H9 (cell line): ENCODE measurements at places on chromosomes 3 and 15. TPM values are rescaled to one million over a fixed set of nuclear protein-coding genes. Genes with fewer than 3 reads are reported as not detected.
A peak's percentile ranks its signal among the peaks of the same experiment; 100 is the strongest.

GRCh38 chr3:59994732-59995304, 945.0 kb upstream of the CFAP20DC start:
- DNase-seq = no peak

Gene ARHGEF26
- total RNA-seq = 12.4 and 13.7 TPM in 2 replicates

Gene DAG1
- 93.0 and 94.0 TPM in 2 replicates for total RNA-seq

- DNase-seq = no peak
Observed at GRCh38 chr3:38469852-38470251, 16.2 kb downstream of the ACVR2B start.

- DNase-seq = no peak
Observed at GRCh38 chr3:57832900-57833313, 76.8 kb downstream of the SLMAP start.

DNA sequence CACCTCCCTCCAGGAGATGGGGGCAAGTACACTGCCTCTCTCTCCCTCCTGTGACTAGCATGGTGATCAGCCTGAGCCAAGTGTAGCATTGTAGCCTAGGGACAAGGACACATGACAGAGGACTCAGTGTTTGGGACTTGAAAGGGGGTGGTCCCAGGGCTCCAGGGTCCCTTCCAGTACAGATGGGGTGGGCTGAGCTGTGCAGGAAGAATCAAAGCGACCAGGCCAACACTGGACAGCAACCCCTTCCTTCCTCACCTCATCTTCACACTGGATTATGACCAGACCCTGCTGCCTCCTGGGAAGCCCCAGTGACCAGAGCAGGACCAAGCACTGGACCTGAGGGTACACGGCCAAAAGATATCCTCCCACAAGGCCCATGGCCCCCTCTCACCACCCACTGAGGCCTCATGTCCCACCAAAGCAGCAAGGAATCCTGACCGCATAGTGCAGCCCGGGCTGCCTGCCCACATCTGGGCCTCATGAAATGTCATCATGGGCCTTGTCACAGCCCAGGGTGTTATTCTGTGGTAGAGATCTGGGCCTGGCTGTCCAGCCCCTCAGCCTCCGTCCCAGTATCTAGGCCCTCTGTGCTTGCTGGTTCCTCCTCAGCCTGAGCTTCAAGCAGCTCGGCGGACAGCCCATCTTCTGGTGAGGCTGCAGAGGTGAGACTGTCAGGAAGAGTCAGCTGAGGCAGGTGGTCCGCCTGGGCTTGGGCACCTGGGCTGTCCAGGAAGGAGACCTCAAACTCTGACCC, 9.5 kb downstream of the GORASP1 start:
- no peak for DNase-seq

GRCh38 chr3:178960181-178960580, 111.4 kb downstream of the ZMAT3 start:
- no peak for DNase-seq

DNA sequence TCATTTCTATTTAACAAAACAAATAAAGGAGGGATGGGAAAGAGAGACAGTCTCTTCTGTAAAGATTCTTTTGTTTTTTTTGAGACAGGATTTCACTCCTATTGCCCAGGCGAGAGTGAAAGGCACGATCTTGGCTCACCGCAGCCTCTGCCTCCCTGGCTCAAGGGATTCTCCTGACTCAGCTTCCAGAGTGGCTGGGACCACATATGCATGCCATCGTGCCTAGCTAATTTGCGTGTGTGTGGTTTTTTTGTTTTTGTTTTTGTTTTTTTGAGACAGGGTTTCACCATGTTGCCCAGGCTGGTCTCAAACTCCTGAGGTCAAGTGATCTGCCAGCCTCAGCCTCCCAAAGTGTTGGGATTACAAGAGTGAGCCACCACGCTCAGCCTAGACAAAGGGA, 23.3 kb downstream of the STAG1 start:
- DNase-seq = peak; percentile 38

DNA sequence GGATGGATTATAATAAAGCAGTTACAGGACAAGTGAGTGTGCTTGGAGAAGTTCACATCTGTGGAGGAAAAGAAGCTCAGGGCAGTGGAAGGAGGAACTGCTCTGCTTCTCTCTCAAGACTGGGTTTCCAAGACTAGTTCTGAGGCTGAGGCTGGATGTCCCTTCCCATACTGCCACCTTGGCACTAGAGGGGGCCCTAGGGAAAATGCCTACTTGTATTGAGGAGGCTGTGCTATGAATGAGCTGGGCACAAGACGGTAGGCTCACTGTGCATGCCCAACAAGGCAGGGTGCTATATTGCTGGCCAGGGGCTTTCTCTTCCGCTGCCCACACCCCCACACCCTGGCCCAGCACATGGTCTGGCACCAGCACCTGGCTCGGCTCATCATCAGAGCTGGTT, 65.2 kb downstream of the SLCO2A1 start:
- no peak for DNase-seq

Gene COLQ
- total RNA-seq = 0.61 and 1.1 TPM in 2 replicates

- no peak for DNase-seq
Observed at GRCh38 chr3:109140318-109140717, 3.8 kb downstream of the C3orf85 start.

GRCh38 chr3:62558549-62559112, 185.3 kb upstream of the FEZF2 start:
- DNase-seq = peak; percentile 64

DNA sequence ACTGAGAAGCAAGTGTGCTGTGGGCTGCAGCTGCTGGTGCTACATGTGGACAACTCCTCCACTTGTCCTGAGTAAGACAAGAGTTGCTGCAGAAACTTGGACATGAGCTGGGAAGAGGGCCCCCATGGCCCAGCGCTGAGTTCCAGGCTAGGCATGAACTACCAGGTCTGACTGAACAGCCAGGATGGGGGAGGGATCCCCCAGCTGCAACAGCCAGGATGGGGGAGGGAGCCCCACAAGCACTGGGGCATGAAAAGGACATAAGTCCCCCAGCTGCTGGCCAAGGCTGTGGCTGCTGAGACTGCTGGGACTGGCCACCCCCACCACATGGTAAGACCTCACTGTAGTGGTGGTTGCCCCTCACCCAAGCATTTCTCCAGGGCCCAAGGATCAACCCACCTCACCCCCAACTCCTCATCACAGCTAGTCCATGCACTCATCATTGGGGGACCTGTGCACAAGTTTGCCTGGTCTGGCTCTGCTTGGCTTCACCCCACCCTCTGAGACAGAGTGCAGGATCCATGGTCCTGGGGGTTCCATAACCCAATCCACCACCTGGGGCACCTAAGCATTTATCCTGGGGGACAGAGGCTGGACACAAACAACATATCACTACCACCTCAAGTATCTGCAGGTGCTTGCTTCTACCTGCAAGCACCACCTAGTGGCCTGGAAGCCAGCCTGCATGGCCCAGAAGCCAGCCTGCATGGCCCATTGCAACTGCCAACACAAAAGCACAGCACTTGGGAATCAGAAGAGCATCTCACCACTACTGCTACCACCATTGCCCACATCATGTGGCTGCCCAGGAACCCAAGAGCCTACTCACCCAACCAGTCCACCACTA, 84.5 kb upstream of the STT3B start:
- DNase-seq = peak; percentile 74

DNA sequence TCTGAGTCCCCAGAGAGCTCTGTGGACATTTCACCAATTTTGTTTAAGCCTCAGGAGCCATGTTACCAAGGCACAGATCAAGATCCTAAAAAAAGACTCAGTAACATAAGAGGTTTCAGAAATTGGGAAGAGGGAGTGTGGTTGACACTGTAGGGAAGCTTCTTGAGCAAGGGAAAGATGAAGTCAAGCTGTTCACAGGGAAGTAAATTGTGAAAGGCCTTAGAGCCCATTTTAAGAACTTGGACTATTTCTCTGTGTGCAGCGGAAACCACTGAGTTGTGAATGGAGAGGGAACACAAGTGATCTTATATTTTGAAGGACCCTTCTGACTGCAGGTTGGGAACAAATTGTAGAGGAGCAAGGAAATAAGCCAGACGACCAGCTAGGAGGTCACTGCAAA, 18.7 kb downstream of the BCL2A1 start:
- no peak for DNase-seq

DNA sequence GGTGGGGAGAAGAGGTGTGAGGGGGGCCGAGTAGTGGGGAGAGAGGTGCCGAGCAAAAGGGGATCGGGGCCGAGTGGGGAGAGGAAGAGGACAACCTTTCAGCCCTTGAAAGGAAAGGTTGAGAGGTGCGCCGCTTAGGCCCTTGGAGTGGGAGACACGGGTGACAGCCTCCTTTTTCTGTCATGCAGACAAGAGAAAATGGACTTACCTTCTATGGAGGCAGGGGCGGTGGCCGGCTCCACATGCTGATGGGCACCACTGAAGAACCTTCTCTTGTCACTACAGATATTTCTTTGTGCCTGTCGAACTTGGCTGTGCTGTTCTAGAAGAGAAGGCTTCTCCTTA, 421 bp downstream of the KLHL18 start:
- DNase-seq = no peak

Gene GOLGA6L26
- not detected in 2 replicates for total RNA-seq

GRCh38 chr15:55743729-55744655, 1.0 kb upstream of the PRTG start:
- no peak for DNase-seq

GRCh38 chr3:174295306-174296092, 563.6 kb upstream of the NAALADL2 start:
- DNase-seq = no peak

Gene MCF2L2
- 5.5 and 6.4 TPM in 2 replicates for total RNA-seq

DNA sequence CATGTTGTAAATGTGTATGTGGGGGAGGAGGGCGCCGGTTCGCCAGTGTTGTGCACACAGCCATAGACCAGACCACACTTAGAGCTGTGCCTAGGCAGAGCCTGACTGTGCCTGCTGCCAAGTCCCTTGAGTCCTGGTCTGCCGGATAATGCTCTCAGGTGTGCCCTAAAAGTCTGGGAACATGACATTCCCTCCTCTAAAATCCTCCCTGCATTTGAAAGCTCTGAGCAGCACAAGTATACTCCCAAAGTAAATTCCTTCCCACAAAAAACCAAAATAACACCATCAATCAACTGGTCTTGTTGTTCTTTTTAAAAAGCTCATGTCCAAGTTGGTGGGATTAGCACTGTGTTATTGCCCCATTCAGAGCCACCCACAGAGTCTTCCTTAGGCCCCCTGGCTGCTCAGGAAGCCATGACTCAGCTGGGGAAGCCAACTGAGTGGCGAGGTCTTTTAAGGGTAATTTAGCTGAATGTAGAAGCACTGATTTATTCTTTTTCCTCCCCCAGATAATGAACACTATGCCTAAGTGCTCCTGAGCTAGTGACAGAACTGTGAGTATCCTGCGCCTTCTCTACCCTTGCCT, 147.8 kb upstream of the MCTP2 start:
- DNase-seq = no peak

DNA sequence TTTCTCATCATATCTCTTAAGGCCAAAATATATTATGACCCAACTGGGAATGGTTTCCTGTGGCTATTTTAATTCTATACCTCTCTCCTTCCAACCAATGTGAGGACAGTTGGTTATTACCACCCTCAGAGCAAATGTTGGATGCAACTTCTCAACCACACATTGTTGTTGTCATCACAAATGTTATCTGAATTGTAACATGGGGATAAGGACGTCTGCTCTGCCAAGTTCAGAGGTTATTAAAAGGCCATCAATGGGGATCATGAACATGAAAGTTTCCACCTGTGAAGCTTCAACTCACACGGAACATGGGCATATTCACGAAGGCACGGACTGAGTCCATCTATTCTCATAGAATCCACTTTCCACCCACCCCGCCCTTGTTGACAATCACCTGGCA, 46.8 kb downstream of the MB21D2 start:
- no peak for DNase-seq

DNA sequence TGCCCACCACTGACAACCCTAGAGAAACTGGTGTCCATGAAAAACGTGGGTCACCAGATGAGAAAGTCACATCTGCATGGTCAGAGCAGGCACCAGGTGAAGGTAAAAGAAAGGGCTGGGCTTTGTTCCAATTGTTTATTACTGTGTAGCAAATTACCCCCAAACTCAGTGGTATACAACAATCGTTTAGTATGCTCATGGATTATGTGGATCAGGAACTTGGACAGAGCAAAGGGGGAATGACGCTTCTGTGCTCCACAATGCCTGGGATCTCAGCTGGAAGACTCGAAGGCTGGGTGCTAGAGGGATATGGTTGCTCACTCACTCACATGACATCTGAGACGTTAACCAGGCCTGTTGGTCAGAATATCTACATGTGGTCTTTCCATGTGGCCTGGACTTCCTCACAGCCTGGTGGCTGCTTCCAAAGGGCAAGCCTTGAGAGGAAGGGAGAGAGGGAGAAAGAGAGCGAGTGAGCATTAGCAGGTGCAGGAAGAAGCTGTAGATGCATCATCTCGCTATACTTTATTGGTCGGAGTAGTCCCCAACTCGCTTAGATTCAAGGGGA, 44.9 kb downstream of the LPP start:
- DNase-seq = no peak

Gene TGM4
- total RNA-seq = not detected in 2 replicates

DNA sequence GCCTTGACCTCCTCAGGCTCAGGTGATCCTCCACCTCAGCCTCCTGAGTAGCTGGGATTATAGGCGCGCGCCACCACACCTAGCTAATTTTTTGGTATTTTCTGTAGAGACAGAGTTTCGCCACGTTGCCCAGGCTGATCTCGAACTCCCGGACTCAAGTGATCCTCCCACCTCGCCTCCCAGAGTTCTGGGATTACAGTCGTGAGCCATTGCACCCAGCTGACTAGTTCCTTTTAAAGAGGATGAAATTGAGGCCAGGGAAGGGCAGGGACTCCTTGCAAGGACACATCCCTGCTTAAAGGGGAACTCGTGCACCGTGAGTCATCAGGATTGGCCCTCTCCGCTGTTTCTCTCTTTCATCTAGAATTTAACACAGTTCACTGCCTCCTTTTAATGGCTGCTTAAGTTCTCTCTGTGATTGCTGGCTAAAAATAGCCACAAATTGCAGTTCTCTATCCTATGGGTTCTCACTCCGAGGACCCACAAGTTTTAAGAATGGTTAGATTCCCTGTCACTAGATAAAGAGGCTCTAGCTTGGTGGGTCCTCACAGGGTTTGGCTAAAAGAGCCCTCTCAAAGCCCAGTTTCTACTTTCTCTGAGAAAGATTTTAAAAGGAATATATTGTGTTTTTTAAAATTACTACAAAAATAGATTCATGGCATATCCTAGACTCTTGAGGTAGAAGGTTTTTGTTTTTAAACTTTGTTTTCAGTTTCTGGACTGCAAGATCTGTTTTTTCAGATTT, 1.4 kb downstream of the CRTAP start:
- no peak for DNase-seq

- DNase-seq = no peak
Observed at GRCh38 chr3:132119531-132119930, 84.7 kb upstream of the CPNE4 start.

DNA sequence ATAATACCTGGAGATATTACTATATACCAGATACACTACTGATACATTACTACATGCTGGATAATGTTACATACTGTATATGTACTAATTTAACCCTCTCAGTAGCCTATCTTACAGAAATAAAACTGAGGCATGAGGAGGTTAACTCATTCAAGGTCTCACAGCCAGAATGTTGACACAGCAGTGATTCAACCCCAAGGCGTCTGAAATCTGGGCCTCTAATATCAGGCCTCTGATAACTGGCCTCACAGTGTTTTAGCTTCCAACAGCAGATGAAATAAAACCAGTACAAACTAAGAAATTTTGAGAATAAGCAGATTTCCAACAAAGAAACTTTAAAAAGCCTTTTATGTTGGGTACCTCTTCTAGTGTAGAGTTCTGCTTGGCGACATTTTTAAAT, 23.4 kb downstream of the DZIP1L start:
- DNase-seq = no peak

Gene C3orf52
- 11.1 and 11.2 TPM in 2 replicates for total RNA-seq
